NCI-H526 (cell line): ENCODE measurements at places on chromosomes 6 and 20.

- DNase-seq: no peak
Observed at GRCh38 chr6:16821834-16822264, 60.6 kb upstream of the ATXN1 start.

GRCh38 chr6:159693894-159694545, 979 bp upstream of the SOD2 start:
- DNase-seq: peak; percentile 12

- DNase-seq: peak; percentile 57
Observed at GRCh38 chr6:79384845-79385244, 150.4 kb upstream of the HMGN3 start.

DNA sequence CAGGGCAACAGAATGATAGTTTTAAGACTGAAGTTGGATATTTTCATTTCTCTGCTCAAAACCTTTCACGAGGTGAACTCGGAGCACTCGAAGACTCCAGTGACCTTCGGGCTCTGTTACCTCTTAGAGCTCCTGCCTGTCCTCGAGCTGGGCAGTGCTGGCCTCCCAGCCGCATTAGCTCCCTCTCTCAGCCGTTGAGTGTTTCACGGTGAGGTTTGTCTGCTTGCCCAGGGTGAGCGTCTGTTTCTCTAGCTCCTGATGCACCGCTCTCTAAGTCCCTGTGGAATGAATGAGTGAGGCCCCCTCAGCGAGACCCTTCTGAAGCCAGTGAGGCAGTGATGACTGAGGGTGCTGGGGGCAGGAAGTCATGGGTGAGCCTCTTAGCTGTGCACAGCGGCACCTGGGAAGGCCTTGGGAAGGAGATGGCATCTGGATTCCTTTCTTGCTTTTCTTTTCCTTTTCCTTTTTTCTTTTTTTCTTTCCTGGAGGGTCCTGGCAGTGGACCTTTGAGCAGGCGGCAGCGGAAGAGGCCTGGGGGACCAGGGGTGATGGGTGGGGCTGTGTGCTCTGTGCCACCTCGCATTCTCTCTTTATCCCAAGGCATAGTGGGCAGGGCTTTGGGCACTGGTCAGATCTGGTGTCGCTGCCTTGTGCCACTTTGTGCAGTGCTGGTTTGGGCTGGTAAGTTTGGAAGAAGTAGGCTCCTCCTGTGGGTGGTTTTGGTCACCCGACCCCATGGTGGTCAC, 2.2 kb downstream of the PSMG4 start:
- DNase-seq: no peak

DNA sequence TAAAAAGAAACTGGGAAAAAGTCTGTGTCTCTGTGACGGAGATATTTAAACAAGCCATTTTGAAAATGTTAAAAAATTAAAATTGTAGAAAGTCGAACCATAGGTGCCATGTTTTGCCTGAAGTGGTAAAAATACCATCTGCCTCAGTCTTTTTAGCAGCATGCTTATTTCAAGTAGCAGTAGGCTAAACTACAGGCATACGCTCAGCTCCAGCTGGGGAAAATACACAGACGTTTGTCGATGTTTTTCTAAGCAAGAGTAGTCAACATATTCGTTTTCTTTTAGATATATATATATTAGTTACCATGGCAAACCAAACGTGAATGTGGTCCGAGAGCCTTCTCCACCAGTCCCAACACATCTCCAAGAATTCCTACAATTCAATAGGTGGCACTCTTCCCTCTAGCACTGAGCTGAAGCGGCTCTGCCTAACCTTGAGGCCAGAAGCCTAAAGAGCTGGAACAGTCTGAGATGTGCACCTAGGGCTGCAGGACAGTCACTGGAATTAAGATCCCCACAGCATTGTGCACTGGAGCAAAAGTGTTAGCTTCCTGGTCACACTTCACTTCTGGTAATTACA, 70.2 kb upstream of the BEND3 start:
- peak; percentile 72 for DNase-seq

DNA sequence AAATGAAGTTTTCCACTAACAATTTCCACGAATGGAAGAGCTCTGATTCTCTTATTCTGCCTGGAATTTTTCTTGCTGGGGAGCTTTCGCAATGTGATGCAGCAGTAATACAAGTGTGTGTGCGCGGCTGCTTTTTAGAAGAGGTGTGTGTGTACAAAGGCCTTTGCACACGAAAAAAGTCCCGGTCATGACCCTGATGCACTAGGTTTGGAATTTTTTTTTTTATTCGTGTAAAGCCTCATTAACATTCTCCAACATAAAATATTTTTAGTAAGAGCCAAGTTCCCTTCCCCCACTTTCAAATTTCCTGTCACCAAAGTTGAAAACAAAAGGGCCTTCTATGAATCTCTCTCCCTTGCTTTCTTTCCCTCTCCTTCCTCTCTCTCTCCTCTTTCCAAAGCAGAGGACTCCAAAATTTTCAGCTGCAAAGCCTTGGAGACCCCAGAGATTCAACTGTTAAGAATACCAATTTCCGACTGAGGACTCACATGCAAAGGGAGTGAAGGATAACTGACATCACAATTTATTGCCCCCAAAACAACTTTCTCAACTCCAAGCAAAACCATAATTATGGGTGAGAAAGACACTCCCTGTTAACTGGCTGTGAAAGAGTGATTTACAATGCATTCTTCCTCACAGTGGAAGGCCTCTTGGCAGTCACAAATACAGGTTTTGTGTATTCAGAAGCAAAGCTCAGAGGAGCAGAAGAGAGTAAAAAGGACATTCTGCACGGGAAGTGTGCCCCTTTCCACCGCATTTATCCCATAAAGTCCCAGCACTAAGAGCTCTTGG, 421.2 kb upstream of the JARID2 start:
- no peak for DNase-seq

DNA sequence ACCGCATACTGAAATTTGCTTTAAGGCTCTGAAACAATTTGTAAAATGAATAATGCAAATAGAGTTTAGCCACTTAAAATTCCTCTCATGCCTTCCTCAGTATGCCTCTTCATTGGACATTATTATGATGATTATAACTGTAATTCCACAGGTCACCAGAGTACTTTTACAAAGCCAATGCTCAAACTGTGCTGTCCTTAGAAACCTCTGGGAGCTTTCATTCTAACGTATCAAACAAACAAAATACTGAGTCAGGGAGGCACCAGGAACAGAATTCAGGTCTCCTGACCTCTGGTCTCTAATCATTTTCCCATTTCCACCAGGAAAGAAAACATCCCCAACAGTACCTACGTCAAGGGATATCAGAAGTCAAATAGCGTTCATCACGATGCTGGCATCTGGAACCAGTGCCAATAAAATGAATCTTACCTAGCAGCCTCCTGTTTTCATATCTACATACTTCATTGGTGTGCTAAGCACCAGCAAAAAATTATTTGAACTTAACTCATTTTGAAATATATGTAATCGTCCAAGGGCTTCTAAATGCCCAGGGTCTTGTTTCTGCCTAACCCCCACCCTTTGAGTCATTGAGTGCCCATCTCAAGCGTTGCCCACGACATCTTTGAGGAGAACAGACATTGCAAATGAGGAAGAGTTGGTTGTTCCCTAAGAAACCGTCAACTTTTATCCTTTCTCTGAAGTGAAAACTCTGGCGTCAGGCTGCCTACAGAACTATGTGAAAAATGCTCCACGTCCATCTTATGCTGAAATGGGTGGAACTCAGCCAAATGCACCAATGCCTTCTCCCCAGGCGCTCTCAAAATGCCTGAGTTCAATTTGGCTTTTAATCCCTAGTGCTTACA, 37.9 kb downstream of the NEDD9 start:
- DNase-seq: no peak

DNA sequence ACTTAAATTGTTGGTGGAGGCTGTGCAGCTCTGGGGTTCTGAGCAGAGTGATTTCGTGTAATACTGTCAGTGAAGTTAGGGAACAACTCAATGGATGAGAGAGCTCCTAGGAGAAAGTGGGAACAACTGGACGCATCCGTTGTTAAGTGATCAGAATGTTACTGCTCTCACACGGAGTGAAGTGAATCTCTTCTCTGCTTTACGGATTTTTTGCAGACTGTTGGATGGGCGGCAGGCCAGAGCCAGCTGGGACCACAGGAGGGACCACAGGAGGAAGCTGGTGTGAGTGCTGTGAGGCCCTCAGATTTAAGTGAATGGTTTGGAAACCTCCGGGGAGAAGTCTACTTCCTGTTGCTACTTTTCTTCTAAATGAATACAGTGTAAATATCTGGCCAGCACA, 23.7 kb upstream of the PPP1R14C start:
- no peak for DNase-seq

GRCh38 chr20:8912096-8912495, 156.8 kb upstream of the PLCB4 start:
- DNase-seq: no peak

- no peak for DNase-seq
Observed at GRCh38 chr6:129264480-129265045, 381.6 kb downstream of the LAMA2 start.

DNA sequence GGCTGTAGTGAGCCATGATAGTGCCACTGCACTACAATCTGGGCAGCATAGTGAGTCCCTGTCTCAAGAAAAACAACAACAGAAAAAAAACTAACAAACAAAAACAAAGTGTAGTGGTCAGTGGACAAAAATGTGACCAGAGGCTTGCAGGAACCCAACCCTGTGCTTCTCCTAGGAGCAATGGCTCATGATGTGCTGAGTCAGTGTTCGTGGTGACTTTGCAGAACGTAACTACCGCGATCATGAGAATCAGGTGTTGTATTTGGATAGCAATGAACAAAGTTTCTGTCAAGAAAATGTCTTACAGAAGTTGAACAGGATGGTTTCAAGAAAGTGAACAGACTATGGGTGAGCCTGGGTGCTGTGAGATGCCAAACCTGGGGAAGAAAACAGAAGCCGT, 18.5 kb upstream of the FOXC1 start:
- no peak for DNase-seq

- no peak for DNase-seq
Observed at GRCh38 chr20:59776626-59777330, 156.7 kb downstream of the SYCP2 start.

DNA sequence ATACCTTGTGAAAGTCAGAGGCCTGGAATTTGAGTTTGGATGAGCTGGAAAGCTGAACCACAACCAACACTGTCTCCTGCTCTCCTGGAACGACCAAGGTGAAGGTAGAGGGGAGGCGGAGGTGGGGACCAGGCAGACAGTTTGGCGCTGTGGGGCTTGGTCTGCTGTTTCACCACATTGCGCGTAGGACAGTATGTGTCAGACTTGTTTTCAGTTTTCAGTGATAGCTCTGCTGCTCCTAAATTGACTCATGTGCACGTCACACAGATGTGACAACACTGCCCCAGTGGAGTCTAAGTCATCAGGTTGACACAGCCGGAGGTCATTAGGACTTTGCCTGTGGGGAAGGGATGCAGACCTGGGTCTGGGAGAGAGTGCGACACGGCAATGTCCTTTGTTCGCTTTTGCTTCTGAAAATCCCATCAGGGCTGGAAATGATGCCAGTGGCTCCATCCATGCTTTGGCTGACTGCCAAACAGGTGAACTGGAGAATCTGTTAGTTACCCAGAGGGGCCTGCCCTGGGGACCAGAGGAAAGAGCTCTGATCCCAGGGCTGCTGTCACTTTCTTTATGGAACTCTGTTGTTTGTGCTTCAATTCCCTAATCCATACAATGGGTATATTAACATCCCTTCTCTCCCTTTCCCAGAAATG, 255.5 kb downstream of the CDC5L start:
- DNase-seq: no peak

DNA sequence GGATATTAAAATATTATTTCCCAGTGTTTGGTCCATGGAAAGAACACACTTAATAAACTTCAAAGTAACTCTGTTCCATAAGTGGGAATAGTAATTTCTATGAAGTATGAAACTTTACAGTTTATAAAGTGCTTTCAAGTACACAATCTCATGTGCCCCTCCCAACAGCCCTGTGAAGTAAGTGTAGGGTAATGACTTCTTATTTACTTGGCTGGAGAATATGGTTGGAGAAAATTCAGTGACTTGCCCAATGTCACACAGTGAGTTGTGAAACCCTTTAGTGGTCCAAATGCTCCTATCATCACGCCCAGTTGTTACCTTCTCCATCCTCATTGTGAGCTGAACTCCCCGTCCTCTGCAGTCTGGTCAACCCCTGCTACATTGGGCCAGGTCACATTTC, 141.2 kb downstream of the PDE7B start:
- DNase-seq: no peak

DNA sequence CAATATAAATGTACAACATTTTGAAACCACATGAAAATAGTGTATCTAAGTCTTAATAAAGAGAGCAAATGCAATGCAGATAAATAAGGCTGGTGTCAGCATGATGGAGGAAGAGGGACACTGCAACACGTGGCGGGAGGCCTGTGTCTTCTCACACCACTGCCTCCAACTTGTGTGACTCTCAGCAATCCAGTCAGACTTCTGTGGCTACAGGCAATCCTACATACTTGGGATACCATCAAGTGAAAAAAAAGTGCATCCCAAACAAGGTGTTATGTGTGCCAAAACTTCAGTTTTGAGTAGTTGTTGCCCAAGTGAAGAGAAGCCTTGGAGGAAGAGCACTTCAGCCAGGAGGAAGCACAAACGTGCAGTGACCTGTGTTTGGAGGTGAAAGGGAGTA, 68.6 kb downstream of the PKIB start:
- DNase-seq: no peak

DNA sequence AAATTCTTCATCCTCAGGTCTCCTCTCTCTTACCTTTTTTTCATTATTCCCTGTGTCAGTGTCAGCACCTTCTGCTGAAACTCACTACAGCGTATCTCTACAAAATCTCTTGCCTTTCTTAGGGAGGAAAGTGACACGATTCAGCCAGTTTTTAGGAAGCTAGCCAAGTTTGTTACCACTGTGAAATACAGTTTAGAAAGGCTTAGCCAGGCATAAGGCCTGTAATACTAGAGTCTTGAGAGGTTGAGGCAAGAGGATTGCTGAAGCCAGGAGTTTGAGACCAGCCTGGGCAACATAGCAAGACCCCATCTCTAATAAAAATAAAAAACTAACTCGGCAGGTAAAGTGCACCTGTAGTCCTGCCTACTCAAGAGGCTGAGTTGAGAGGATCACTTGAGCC, 16.7 kb downstream of the TAB2 start:
- no peak for DNase-seq

- peak; percentile 96 for DNase-seq
Observed at GRCh38 chr20:20452254-20452676, 84.4 kb downstream of the INSM1 start.

DNA sequence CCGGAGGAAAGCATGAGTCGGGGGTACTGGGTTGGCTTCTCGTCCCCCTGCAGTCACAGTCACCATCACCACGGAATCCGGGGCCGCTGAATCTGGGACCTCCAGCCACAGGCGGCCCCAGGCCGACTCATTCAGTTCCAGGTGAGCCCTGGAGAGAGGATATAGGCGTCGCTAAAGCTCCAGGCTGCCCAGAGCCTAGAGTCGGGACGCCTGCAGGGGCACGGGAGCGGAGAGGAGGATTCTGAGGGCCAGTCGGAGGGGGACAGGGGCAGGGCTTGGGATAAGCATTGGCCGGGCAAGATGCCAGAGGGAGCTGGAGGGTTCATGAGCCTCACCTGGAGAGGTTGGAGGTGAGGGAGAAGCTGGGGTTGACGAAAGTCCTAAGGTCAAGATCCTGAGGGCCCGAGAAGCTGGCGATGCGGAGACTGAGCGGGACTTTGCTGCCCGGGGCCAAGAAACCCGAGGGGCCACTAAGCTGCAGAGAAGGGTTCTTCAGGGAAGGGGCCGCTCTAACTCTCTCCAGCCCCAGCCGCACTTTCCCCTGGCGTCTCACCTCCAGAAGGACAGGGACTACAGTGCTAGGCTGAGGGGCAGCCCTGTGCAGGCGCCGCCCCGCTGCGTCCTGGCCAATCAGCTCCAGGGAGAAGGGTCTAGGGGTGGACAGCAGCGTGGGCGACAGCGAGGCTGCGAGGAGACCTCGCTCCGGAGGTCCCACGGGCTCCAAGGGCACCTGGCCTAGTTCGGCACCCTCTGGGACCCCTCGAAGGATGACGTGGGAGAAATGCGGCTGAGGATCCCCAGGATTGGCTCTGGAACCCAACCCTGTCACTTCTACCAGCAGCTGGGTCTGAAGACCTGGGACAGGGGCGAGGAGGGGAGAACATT, 3.7 kb downstream of the SAPCD1 start:
- no peak for DNase-seq
